ENCODE measurements at places on chromosomes 3 and 15.

- DNase-seq: no peak
Measured at GRCh38 chr3:196624907-196625306, 14.6 kb upstream of the NRROS start.

DNA sequence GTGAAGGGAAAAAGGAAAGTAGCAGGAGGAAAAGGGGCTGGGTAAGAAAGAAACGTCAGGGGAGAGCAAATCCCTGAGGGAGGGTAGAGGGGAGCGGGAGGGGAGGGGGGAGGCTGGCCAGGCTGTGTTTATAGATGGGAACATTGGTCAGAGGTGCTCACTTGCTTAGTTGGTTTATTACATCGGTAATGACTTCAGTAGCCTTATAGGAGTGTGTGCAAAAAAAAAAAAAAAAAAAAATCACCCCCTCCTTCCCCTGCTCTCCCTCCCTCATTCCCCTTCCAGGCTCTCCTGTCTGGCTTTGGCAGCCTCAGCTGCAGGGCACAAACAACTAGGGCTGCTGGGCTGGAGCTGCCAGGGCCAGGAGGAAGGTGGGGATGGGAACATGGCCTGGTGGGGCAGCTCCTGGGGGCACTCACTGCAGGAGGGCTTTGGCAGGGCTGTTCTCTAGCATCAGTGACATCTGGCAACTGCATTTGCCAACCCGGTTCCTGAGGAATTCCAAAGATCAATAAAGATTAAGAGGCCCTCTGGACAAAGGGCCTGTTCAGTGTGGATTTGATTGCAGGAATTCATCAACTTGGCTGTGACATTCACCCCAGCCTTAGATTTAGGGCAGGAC, 334.5 kb upstream of the FRG2C start:
- DNase-seq: no peak

GRCh38 chr3:22156868-22157267, 405.9 kb upstream of the ZNF385D start:
- DNase-seq: no peak

DNA sequence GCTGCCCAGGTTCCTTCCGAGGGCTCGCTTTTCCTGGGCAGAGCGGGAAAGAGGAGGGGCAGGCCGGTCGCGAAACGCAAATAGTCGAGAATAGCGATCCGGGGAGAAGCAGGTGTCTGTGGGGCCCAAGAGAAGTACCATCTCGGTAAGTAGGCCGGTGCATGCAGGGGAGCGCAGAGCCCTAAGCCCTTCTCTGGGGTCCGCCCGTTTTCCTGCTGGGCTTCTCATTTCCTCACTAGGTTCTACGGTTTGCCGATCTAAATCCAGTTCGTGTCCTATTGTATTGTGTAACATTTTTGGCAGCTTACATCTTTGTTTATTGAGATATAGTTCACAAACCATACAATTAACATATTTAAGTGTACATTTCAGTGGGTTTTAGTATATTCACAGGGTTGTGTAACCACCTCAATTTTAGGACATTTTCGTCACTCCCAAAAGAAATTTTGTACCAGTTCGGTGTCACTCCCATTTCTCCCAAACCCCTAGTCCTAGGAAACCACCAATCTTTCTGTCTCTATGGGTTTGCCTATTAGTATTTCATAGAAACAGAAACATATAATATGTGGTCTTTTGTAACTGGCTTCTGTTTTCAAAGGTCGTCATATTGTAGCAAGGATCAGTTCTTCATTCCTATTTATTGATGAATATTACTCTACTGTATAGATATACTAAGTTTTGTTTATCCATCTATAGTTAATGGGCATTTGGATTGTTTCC, 6.8 kb upstream of the TRIM69 start:
- DNase-seq: no peak

GRCh38 chr3:107589454-107589853, 66.7 kb downstream of the BBX start:
- DNase-seq: no peak
